ENCODE measurements at places on chromosomes 1 and 21.

GRCh38 chr1:61089741-61090140 is 7.4 kb downstream of the NFIA start:
- no peak for DNase-seq

GRCh38 chr1:17167041-17167785 is 37.7 kb upstream of the PADI1 start:
- DNase-seq = no peak

- no peak for DNase-seq
Observed at GRCh38 chr1:51302746-51303145, 27.6 kb downstream of the TTC39A start.

DNA sequence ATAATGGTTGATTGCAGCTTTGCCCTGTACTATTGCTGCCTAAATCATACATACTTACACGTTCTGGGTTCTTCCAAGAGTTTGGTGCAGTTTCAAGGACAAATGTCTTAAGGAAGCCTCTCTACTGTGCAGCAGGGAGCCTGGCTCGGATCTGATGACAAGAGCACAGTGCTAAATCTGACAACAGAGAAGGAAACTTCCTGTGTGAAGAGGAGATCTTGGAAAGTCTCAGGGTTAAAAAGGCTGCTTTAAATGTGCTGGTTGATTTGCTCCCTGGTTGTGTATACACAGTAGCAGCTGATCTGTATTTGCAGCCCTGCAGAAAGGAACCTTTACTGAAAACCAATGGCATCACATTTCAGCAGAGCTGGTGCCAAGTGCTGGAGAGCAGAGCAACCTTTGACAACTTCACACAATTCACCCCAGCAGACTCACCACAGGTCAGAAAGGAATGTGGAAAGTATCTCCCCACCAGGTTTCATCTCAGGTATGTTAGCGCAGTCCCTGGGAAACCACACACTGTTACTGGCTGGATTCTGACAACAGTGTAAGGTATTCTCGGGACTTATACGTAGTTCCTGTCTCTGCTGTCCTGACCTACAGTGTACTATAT is 355.0 kb upstream of the ESRRG start:
- no peak for DNase-seq

DNA sequence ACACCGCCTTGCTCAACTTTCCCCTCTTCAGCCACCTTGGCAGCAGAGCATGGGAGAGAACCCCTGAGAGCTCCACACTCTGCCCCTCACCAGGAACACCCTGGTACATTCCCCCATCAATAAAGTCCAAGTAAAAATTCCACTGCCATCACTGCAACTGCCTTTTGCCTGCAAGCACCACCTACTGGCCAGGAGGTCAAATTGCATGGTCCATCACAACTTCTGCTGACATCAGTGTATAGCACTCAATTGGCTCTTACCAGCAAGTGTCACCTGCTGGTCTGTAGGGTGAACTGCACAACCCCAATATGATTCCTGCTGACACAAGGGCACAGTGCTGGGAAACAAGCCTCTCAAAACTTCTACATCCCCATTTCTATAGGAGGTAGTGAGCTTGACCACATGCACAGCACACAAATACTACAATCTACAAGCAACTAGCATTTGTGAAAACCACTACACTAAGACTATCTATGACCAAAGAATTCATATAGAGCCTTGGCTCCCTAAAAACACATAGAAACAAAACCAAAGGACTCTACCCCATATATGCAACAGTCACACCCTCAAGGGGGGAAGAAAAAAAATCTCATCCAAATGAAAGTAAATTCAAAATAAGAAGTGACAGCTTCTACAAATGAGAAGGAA is 69.2 kb downstream of the FASLG start:
- DNase-seq = no peak

GRCh38 chr1:157448636-157449035 is 103.7 kb downstream of the FCRL5 start:
- DNase-seq = no peak

DNA sequence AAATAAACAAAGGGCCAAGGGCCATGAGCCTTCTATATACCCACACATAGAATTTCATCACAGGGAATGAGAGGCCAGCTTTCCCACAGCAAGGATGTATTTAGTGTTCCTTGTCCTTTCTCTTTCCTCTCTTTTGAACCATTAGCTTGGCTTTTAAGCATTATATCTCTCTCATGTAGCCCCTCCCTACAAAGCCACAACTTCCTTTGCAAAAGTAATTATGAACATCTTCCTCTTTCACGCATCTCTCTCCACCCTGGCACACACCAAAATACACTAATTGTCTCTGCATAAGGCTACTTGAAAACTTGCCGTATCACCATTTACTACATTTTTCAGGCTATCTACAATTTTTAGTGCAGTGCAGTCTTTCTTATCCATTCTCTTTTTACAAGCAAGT is 1.9 kb upstream of the AK5 start:
- DNase-seq = no peak

DNA sequence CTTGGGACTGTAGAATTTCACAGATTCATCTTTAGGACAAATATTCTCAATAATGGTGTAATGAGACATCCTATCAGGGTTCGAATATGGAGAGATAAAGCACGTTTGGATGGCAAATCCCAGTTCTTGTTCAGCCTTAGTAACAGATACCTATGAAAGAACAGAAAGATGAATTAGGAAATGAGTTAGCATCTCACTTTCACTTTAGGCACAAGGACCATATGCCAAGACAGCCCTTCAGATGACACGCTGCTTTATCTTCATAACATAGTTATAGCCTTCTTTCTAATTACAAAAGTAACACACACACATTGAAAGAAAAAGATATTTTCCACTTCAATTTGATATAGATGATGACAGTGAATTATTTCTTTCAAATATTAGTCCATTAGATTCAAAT is 173.6 kb downstream of the TGFBR3 start:
- no peak for DNase-seq

- no peak for DNase-seq
Observed at GRCh38 chr21:38664841-38665240, 140.9 kb upstream of the ETS2 start.

- peak; percentile 47 for DNase-seq
Observed at GRCh38 chr1:116826818-116827606, 72.8 kb downstream of the CD2 start.

DNA sequence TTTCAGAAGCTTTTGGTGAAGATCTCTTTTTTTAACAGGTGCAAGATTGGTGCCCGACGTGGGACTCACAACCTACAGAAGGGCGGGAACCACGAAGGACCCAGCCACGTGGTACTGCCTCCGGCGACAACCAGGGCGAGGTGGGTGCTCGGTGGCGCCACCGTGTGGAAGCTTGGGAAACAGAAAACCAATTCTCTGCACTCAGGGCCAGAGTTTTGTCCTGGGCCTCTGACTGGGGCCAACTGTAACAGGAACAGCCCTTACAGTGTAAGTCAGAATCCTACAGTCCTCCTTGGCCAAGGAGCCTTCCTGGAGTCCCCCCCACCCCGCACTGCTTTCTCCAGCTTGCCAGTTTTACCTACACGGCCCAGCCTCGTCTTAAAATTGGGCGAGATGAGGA is 11.6 kb upstream of the S100A7A start:
- DNase-seq = peak; percentile 32

DNA sequence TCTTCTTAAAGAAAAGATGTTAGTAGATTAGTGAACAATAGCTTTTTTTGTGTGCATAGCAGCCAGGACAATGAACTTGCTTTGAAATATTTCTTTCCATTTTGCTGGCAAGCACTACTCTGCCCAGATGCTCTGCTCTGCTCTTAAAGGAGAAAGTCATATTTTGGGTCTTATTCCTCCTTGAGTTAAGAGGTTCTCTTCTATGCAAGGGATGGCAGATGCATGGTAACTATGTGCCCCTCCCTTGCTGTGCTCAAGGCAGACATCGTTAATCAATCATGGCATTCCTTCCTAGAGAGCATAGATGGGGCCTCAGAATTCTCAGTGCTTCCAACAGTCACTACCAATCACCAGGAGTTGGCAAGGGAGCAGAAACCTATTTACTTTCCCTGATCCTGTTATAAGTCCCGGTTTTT is 27.6 kb downstream of the NIPAL3 start:
- no peak for DNase-seq

DNA sequence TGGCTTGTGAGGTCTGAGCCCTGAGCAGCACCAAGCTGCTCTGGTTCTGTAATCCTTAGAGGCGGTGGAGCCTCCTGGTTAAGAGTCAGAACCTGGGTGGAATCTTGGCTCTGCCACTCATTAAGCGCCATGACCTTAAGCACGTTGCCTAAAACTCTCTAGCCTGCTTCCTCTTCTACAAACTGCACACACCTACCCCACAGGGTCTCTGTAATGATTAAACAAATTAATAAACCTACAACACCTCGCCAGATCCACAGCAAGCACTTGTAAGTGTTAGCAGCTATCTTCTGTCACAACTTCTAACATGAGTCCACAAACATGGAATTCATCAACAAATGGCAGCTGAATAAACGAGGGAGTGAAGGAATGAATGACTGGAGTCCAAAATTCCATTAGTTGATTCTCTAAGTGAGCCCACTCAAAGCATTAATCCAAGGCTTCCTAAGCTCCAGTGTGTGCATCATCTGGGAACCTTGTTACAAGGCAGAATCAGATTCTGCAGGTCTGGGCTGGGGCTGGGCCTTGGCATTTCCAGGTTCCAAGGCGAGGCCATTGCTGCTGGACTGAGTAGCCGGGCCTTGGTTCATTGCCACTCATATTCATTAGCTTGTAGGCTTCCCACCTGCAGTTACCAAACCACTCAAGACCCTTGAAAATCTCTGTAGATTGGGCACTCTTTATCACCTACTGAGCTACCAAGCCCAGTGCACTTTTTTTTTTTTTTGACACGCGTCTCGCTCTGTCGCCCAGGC is 168.6 kb downstream of the HIVEP3 start:
- DNase-seq = no peak

- no peak for DNase-seq
Observed at GRCh38 chr1:19342062-19342750, 30.1 kb downstream of the SLC66A1 start.

DNA sequence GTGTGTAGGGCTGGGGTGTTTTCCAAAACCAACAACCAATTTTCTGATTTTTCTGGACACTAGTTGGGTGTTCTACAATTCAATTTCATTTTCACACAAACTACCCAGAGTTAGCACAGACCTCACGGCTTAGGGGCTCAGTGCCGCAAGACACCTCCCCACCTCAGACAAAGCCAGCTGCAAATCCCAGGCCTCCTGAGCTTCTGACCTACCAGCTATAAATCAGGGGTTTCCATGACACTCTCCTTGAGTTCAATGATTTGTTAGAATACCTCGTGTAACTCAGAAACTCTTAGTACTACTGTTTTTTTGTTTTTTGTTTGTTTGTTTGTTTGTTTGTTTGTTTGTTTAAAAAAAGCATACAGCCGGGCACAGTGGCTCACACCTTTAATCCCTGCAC is 28.7 kb upstream of the FAM89A start:
- no peak for DNase-seq

DNA sequence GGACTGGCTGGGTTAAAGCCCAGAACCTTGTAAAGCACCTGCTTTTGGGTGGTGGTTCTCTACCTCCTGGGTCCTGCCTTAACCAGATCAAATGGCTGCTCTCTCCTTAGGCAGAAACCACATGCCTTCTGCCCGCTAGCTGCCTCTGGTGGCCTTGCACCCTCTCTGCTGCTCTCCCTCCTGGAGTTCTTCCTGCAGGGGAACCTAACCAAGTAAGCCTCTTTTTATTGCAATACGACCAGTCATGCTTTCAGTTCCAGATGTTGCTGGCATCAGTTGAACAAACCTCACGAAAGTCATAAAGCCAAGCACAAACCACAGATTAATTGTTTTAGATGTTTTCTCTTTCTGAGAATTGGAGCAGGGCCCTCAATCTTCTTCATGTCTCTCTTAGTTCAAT is 118.9 kb downstream of the GDAP2 start:
- no peak for DNase-seq

DNA sequence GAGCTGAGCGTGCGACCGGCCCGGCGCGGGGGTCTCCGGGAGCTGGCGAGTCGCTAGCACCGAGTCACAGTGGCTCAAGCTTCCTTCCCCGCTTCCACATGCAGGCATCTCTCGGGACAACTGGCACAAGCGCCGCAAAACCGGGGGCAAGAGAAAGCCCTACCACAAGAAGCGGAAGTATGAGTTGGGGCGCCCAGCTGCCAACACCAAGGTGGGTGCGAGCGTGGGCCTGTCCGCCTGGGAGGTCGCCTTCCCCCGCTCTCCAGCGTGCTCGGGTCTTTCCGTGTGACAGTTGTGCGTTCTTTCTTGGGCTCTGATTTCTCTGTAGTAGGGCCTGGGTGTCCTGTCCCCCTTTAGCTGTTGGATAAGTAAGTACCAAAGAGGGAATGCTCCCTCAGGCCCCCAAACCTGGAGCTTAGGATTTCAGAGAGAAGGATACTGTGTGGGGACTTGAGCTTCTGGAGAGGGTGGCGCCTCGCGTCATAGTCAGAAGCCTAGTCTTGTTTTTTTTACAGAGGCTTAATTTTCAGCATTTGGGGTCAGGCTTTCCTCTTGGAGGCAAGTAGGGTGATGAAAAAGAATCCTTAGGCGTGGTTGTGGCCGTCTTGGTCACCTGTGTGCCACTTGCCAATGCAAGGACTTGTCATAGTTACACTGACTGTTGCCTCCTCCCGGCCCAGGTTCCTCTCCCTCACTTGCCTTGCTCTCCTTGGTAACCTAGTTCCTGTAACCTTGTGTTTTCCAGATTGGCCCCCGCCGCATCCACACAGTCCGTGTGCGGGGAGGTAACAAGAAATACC is 790 bp downstream of the RPS8 start:
- no peak for DNase-seq

DNA sequence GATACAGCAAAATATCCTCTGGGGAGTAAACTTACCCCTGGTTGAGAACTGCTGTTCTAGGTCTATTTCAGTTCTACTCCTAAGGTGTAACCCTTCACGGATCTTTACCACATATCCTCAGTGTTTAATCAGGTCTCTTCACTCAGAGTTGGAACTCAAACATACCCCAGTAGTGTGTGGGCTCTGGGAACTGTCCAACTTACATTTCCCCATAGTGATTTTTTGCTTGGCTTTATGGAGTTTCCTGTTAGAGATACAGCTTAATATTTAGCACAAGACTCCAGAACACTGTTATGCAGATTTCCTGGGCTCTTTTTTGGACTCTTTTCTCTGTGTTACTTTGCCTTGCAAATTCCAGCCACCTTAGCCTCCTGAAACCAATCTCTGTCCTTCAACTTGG is 26.7 kb upstream of the LIN9 start:
- no peak for DNase-seq

DNA sequence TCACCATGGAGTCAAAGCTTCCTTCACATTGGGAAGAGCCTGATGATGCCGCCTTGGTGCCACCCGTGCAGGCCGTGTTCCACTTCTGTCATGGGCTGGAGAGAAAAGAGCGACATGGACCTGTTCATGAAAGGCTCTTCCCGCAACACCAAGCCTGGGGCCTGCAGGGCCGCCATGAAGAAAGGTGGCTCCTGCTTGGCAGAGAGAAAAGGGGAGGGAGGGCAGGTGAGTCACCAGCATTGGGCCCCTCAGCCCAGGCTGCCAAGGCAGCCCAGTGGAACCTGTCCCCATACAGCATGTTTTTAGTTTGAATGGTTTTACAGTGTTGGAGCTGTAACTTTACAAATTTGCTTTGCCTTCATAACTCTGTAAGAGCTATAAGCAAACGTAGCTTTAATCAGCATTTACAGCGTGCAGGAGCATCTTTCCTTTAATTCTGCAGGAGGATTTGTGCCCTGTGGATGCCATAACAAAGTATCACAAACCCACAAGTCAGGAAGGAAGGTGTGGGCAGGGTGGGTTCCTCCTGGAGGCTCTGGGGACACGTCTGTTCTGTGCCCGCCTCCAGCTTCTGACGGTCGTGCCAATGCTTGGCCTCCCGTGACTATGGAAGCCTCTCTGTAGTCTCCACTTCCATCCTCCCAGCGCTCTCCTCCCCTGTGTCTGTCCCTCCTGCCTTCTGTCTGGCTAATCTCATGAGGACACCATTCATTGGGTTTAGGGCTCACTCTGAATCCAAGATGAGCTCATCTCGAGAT is 49.1 kb downstream of the RIPK4 start:
- DNase-seq = no peak
